ENCODE measurements at places on chromosomes 11 and 22.
A peak's percentile ranks its signal among the peaks of the same experiment; 100 is the strongest.

DNA sequence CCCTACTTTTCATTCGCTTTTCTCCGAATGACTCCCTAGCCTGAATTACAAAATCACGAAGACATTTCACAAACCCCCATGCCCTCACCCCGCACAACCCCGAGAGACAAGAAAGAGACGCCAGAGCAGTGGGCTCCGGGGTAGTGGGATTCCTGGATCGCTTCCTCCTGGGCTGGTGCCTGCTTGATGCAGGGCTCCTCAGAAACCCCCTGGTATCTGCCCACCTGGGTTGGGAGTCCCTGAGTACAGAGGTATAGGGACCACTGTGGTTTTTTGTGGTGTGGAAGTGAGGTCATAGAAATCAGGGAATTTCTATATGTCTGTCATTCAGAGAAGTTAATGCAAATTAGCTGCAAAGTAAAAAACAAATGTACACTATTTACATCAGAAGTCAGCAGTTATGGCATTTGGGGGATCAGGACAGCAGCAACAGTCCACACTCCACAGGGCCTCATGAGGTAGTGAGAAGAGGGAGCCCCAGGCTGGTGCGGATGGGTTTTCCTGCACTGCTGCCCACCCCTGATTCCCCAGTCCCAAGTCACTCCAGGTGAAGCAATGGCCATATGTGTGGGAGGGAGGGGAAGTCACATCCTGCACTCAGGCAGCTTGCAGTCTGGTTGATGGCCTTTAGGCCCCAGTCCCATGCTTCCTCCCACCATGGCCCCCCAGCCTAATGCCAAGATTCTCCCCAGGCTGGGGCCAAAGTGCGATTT is 39.6 kb downstream of the BUD13 start:
- DNase-seq = no peak

- no peak for DNase-seq
Measured at GRCh38 chr11:60845338-60845737, 3.4 kb downstream of the CCDC86 start.

GRCh38 chr11:2269601-2270321 is 627 bp downstream of the ASCL2 start:
- DNase-seq = peak; percentile 40

GRCh38 chr22:37241351-37242142 is 2.5 kb downstream of the RAC2 start:
- no peak for DNase-seq

GRCh38 chr22:22151308-22151707 is 93.3 kb upstream of the VPREB1 start:
- no peak for DNase-seq

DNA sequence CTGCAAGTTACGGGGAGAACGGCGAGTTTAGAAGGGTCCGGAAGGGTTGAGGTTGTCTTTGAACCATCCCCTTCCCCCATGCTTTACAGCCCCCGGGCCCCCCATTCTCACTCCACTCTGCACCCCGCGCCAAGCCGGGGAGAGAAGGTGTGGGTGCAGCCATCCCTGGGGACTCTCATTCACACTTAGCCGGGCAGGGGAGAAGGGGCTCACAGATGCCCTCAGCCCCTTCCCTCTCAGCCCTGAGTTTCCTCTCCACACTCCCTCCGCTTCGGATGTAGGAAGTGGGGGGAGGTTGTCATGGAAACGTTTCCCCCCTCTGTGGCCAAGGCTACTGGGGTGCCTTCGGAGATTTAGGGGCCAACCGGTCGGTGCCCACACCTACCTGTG is 334 bp downstream of the CADM1 start:
- no peak for DNase-seq

DNA sequence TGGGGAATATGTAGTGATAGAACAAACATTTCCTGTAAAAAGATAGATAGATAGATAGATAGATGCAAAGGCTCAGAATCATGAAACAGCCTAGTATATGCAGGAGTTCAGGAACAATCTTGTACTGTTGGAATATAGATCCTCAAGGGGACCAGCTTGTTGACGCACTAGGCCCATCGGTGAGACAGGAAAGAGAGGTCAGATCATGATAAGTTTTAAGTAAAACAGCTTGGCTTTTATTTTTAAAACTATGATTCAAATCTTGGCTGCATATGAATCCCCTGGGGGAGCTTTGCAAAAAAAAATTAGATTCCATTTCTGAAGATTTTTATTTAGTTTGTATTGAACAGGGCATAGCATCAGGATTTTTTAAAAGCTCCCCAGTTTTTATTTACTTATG is 185.8 kb downstream of the TRPC6 start:
- DNase-seq = no peak

DNA sequence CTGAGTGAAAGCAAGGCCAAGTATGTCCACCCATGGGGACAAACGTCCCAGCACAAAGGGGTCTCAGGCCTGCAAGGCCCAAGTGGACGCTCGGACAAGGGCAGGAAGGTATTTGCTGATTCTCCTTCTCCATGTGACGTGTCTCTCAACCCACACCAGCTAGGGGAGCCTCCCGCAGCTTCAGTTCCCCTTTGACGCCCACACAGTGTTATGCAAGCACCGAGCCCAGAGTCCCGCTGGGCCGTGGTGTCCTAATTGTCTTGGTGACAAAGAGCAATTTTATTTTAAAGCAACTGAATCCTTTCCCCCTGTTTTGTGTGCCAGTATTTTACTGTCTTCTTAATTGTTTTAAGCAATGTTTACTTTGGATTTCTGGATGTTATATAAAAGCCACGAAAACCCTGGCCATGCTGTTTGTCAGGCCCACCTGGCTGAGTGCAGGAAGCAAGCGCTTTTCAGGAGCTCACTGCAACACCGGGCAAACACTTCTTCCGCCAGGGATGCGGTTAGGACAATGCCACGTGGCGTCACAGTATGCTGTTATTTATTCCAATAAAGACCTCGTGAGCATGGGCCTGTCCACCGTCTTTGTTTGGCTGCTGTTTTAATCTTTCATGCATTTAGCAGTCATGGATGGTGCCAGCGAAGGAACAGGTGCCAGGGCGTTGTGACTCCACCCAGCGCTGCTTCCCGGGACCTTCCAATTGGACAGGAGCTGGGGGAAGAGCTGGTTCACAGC is 8.2 kb upstream of the PARVG start:
- no peak for DNase-seq

DNA sequence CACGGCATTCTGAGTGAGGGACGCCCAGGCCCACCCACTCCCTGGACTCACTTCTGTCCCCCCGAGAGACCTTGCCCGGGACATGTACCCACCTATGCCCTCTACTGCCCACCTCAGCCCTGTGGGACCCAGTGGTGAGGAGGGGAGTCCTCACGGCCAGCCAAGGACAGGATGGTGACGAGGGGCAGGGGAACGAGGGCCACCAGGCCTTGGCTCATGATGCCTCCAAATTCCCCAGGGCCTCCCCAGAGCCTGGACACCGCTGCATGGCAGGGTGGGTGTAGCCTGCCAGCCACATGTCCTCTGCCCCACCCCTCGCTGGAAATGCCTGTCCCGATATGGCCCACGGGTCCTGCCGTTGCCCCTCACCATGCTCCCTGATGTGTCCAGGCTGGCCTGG is 26.1 kb downstream of the TSPAN4 start:
- no peak for DNase-seq

- DNase-seq = no peak
Measured at GRCh38 chr22:30031764-30032455, 48.4 kb upstream of the HORMAD2 start.

GRCh38 chr11:88814076-88814475 is 251.7 kb downstream of the GRM5 start:
- no peak for DNase-seq

DNA sequence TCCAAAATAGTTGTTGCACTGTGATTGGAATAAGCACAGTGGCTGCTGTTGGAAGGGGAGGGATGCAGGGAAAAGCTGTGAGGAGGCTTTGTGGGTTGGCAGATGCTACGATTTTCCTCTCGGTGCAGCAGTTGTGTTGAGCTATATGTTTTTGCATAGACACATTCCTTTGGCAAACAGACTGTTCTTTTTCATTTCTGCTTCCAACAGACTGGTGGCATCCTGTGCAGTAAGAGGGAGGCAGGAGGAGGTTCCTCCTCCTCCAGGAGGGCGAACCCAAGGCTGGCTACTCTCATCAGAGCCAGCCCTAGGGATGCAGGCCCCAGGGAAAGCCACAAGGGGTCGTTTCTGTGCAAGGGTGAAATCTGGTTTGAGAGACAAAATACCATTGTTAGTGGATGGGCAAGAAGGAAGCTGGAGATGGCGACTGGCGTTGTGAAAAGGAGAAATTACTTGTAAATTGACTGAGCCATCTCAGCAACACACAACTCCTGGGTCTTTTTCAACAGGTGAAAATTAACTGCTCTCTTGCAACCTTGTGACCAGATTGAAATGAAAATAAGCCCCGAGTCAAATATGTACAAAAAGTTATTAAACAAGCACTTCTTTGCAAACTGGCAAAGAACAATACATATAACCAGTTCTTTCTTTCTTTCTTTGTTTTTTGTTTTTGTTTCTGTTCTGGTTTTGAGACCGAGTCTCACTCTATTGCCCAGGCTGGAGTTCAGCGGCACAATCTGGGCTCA is 26.5 kb upstream of the UBASH3B start:
- peak; percentile 62 for DNase-seq

DNA sequence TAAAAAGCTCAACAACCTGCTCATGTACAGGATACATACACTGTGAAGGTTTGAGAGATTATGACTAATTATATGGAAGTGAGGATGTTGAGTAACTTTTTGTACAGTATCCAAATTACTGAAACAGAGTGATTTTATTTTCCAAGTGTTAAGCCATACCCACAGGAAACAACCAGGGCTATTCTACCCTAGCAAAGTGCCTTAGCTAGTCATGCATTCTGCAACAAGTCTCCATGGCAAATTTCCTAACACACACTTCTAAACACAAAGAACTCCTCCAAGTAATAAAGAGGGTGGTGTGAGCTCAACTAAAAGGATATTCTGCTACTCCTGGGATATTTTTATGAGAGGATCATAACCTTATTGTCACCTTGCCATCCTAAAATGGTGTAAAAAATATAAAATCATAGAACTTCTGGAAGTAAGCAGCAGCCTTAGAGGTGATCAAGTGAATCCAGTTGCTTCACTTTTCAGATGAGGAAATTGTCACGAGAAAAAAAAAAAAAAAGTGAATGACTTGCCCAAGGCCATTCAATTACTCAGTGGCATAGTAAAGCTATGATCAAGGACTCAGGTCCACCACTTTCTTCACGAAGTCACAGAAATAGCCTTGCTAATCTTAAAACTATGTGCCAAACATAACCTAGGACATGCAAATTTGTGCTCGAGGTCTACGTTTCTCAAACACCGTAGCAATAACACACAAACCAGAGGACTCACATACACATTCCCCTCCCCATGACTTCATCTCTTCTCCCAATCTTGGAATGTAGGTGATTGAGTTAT is 4.2 kb downstream of the LGR4 start:
- no peak for DNase-seq

- DNase-seq = no peak
Measured at GRCh38 chr11:103651341-103651998, 385.0 kb upstream of the DDI1 start.

- DNase-seq = no peak
Measured at GRCh38 chr11:64753019-64753379, 6.8 kb downstream of the PYGM start.

- DNase-seq = no peak
Measured at GRCh38 chr22:49320714-49321476, 506.8 kb downstream of the BRD1 start.

DNA sequence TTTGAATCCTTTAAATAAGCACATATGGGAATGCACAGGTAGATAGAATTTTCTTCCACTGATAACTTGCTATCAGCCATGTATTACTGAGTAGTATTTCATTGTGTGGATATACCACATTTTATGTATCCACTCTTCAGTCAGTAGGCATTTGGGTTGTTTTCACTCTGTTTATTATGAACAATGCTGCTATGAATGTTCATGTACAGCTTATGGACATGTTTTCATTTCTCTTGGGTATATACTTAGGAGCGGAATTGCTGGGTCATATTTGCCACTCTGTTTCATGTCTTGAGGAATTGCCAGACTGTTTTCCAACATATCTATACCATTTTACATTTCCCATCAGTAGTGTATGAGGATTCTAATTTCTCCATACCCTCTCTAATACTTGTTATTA is 63.8 kb downstream of the ZNRF3 start:
- no peak for DNase-seq

DNA sequence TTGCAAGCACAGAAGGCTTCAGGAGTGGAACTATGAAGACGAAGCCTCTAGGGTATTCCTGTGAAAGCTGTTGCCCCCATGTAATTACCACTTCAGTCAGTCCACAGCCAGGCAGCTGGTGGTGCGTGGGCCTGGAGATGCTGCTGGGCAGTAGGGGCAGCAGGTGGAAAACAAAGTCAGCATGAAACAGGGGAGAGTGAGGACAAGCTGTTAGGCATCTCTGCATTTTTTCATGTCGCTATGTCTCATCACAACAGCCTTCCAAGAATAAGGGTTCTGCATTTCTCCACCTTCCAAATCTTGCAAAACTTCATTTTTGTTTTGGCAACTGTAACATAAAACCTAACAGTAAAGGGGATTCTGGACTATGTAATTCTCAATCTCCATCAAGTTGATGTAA is 757.5 kb downstream of the NELL1 start:
- no peak for DNase-seq

DNA sequence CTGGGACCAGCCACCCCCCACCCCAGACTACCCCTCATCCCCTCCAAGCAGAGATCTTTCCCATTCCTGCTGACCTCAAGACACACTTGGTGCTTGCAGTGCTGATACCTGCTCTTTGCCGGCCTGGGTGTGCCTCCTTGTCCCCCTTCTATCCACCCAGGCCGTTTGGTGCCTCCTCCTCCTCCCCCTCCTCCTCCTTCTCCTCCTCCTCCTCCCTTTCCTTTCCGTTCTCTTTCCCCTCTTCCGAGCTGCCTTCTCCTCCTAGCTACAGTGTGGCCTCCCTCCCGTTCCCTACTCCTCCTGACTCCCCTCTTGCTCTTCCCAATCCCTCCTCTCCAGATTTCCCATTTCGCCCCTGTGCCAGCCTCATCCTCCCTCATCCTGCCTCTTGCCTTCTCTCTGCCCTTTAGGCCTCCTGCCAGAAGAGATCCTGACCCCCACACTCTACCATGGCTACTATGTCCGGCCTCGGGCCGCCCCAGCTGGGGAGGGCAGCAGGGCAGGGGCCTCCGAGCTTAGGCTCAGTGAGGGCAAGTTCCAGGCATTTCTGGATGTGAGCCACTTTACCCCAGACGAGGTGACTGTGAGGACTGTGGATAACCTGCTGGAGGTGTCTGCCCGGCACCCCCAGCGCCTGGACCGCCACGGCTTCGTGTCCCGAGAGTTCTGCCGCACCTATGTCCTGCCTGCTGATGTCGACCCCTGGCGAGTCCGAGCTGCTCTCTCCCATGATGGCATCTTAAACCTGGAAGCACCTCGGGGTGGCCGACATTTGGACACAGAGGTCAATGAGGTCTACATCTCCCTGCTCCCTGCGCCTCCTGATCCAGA is 712 bp downstream of the HSPB2 start:
- DNase-seq = no peak

- no peak for DNase-seq
Measured at GRCh38 chr22:26587991-26588613, 1.8 kb downstream of the TPST2 start.

DNA sequence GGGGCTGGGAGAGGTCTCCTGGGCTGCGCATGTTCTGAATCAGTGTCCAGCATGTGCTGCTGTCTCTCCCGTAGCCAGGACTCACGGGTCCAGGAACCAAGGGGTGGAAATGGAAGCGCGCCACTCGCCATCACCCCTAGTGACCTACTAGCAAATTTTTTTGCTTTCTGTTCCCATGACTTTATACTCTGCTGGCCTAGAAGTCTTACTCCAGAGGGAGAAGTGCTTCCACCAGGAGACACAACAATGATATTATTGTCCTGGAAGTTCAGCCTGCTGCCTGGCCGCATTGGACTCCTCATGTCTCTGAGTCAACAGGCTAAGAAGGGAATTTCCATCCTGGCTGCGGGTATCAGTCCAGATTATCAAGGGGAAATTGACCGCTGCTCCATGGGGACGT is 729.7 kb downstream of the BRD1 start:
- DNase-seq = no peak
